CD14-positive monocyte (primary cell): ENCODE measurements at places on chromosomes 2 and 18.

DNA sequence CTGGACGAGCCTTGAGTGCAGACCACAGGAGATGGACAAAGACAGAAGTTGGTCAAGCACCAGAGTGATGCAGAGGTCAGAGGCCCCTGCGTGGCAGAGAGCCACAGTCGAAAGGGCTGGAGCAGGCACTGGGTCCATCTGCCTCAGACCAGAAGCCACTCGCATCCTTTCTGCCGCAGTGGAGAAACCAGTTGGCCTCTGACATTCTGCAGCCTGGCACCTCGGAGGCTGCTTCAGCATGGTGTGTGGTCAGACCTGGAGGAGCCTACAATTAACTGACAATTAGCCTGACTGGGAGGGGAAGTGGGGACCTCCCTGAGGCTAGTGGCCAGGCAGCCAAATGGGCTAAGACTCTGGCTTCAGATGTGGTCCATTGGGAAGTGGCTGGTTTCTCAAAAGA is 111.1 kb downstream of the SGPP2 start:
- DNase-seq = no peak

DNA sequence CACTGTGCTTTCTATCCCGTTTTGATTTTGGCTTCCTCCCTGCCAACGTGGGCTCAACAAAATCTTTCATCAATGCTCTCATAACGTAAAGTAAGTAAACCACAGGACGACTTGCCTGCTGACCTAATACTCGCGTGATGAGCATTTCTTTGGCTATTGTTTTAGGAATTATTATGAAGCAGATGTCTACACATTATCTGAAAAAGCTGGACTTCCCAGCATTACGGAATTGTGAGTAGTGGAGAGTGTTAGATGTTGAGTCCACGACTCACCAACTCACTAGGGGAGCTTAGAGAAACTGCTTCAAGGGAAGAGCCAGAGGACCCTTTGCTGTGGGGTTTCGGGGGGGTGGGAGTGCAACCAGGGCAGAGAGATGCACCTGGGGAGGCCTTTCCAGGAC is 21.9 kb downstream of the HJURP start:
- DNase-seq = no peak

DNA sequence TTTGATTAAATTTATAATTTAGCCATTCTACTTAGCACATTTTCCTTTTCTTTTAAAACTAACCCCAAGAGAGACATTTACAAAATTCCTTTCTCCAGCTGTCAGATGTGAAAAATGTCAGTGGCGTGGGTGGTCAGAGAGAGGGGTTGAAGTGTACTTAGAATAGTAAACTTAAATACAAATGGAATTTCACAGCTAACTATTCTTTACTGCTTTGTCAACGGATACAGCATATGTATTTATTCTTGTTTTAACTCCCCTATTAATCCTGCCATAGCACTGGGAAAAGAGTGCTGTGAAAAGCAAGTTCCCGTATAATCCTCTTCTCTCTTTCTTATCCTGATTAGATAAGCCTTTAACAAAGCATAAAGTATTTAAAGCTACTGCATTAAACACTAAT is 191.4 kb upstream of the CHAC2 start:
- DNase-seq = no peak

DNA sequence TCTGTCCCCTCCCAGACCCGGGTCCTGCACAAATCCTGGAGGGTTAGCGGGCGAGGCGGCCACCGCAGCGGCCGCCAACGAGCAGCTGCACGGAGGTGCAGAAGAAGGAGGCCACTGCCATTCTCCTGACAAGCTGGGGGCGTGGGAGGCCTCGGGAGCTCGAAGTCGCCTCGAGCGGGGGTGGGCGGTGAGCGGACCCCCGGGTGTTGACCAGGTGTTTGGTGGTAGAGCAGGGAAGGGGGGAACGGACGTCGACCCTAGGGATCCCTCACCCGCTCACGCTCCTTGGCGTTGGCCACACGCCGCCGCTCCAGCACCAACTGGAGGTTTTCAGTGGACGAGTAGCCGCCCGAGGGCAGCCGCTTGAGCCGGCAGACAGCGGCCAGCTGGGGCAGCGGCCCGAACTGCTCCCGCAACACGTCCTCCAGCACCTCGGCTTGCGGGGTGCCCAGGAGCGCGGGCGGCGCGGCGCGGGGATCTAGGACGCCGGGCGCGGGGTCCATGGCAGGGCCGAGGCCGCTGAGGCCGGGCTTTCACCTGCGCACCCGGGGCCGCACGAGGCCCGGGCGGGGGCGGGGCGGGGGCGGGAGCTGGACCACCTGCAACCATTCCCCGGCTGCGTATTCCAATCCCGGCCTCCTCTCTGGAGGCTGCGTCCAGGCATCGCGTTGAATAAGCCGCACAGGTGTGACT is at the start of gene FIGLA:
Gene FIGLA, minus strand, starts transcription at position 508 of the 693 bp plus-strand sequence. Its CDS starts 5 bp downstream, at position 503.
- DNase-seq = no peak

- no peak for DNase-seq
Measured at GRCh38 chr18:59685501-59685900, 11.7 kb downstream of the CCBE1 start.

DNA sequence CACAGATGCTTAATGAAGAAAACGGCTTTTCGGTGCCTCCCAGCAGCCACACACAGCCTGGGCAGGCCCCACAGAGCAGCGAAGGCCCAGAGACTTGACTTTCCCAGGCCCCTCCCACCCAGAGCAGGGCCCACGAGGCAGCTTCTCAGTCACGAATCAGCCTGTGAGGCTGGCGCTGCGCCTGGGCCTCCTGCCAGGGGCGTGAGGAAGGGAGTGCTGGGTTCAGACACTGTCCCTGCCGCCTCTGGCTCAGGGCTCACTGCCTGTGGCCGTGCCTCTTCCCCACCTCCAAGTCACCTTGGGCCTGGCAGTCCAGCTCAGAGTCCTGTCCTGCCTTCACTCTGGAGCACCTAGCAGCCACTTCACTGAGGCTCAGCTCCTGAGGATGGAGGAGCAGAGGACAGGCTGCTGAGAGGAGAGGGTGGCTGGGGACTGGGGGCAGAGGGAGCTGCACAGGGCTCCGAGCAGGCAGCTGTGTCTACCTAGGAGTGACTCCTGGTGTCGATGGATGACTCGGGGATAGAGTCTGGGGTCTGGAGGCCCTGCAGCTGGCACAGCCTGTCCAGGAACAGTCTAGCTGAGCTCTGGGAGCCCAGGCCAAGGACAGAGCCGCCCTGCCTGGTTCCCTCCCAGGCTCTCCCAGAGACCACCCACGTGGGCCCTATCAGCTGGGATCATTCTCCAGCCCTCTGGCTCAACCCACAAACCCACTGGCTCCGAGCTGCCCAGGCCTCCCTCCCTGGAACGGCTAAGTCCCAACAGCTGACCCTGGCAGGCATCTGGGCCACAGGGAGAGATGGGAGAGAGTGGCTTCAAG is 36.4 kb upstream of the FOSL2 start:
- DNase-seq = peak; percentile 76

DNA sequence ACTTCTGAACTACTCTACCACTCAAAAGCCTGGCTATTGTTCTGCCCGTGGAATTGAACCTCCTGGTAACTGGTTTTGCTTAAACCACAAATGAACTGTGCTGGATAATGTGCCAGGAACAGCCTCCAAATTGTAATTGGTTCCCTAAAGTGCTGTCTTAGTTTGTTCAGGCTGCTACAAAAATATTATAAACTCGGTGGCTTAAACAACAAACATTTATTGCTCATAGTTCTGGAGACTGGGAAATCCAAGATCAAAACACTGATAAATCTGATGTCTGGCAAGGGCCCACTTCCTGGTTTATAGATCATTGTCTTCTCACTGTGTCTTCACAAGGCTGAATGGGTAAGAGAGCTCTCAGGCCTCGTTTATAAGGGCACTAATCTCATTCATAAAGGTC is 149.2 kb upstream of the NCKAP5 start:
- DNase-seq = no peak

DNA sequence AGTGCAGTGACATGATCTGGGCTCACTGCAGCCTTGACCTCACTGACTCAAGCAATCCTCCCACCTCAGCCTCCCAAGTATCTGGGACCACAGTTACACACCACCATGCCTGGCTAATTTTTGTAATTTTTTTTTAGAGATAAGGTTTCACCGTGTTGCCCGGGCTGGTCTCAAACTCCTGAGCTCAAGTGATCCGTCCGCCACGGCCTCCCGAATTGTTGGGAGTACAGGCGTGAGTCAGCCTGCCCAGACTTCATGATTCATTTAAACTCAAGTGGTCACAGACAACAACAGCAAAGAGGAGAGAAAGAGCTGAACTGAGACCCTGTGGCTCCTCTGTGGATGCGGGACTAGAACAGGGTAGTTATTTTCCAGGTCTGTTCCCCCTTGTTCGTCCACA is 83.0 kb downstream of the TSHZ1 start:
- no peak for DNase-seq

GRCh38 chr2:100427627-100428258 is 10.3 kb upstream of the CHST10 start:
- DNase-seq = peak; percentile 42

- DNase-seq = no peak
Measured at GRCh38 chr2:205811387-205811786, 129.1 kb downstream of the NRP2 start.

DNA sequence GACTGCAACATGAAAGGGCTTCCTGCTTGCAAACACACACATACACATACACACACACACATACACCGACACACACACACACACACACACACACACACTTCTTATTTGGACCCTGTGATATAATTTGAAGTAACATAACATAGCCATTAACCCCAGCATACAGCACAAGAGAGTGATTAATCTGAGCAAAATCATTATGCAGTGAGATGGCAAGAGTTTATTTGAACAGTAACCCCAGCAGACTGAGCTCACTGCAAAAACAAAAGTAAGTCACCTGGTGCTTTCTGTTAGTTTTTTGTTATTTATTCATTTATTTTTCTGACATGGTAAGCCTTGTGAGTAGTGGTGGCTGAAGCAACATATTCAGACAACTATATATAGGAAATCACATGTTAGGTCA is 93.7 kb downstream of the NOL4 start:
- no peak for DNase-seq

DNA sequence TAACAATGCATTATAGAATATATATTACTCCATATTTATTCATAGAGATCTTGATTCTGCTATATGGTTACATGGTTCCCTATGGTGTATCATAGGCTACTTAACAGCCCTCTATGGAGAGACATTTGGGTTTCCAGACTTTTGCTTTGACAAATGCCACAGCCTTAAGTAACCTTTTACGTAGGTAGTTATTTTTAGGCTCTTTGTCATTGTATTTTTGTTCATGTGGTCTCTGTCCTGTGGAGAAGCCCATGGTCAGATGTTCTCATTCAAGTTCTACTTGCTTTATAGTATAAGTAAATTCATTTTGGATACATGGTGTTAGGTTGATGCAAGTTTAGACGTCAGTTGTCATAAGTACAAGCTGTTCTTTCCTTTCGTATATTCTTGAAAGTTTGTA is 275.2 kb upstream of the THSD7B start:
- no peak for DNase-seq

GRCh38 chr18:49486606-49486952 is 455 bp downstream of the C18orf32 start:
- peak; percentile 51 for DNase-seq

DNA sequence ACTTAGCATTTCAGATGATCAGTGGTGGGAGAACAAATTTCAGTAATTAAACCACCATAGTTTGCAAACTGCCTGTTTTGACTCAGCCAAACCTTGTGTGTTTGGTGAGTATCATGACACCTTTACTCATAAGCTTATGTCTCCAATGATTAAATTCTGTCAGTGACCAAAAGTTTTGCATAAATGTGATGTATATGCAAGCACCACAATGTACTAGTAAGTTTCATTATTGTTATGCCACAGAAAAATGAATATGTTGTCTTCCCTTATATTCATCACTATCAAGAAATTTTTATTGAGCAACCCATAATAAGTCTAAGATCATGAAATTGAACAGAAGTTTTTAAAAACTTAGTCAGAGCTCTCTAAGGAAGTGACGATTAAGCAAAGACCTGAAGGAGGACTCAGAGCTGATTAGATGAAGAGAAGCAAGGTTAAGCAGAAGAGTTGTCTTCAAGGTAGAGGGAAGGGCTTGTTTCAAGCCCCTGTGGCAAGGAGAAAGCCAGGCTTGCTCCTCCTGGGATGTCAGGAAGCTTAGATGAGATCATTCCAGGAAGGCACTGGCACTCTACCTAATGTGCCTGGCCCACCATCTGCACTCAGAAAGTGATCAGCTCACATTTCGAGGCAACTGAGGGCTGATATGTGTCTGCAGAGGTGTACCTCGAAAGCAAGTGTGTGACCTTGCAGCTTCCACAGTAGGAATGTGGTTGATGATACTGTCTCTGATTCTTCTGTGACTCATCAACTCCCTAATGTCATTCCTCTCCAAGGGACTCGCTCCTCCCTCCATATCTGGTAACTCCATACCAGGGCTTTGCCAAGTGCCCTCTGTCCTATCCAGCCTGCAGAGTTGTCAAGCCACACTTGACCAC is 54.7 kb downstream of the KCTD18 start:
- DNase-seq = no peak

DNA sequence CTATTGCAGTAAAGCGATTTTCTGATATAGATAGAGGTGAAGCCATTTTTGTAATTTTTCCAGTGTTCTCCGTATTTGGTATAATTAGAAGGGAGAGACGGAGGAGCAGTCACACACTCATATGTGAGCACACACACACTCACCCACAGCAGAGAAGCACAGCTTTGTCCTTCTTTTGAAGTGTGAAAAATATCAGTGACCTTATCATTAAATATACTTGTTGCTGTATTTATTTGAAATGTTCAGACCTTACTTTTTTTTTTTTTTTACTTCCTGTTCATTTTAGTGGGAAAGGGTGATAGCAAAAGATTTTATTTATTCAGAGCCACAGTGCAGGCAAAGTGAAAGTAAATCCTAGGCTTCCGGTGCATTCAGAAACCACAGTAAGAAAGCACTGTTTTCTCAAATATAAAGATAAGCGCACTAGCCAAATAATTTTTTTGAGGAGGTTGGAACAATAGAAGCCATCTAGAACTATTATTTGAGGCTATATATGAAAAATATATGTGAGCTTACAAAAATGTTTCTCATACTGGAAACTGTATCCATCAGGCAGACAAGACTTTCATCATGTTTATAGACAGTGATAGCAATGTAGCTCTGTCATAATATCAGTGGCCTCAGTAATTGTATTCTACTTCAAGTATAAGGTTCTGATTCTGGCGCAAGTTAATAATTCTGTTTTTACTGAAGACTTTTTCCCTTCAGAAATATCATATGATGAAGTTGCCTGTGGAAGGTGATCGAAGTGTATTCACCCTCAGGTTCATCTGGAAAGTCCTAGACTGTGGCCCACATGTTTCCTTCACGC is 37.2 kb downstream of the TSHZ1 start:
- no peak for DNase-seq

- DNase-seq = no peak
Measured at GRCh38 chr2:10305254-10305635, 2.5 kb downstream of the HPCAL1 start.

DNA sequence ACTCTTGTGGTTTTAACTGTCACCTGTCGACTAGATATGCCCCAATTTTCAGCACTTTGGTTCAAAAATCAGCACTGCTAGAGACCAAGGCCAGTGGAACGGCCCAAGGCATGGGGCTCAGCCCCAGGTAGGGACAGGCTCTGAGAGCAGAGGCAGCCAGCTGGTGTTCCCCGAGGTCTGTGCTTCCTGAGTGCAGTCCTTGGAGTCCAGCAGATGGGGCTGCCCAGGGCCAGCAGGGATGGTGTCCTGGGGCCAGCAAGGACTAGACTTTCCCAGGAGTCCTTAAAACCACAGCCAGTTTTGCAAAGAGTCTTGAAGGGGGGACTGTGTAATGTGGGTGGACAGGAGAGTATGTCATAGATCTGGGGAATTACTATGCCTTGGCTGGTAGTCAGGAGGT is 56.3 kb downstream of the POMC start:
- no peak for DNase-seq
